OCI-M1 (cell line): ENCODE measurements at places on chromosomes 2 and 18.

DNA sequence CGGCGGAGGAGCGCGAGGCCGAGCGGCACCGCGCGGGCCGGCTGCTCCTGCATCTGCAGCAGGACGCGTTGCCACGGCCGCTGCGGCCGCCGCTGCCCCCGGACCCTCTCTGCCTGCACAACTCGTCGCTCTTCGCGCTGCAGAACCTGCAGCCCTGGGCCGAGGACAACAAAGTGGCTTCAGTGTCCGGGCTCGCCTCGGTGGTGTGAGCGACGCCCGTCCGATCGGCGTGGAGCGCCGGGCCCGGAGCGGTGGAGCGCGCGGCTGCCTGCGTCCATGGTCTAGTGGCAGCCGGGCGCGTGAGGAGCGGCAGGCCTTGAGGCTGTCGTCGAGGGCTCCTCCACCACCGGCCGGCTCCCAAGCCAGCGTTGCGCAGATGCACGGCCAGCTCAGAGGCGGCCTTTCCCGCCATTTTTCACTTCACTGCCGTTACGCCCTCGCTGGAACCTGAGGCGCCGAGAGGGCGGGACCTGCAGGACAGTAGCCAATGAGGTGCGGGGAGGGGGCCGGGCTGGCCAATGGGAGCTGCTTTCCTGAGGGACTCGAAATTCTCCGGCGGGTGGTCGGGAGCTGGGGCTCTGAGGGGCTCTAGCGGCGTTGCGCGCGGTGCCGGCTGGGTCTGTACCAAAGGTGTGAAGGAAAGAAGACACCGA lies 1.9 kb downstream of the TLX2 start:
- DNase-seq = no peak

- DNase-seq = peak; percentile 9
These were observed 60.4 kb downstream of the WDSUB1 start for GRCh38 chr2:159226059-159226461.

DNA sequence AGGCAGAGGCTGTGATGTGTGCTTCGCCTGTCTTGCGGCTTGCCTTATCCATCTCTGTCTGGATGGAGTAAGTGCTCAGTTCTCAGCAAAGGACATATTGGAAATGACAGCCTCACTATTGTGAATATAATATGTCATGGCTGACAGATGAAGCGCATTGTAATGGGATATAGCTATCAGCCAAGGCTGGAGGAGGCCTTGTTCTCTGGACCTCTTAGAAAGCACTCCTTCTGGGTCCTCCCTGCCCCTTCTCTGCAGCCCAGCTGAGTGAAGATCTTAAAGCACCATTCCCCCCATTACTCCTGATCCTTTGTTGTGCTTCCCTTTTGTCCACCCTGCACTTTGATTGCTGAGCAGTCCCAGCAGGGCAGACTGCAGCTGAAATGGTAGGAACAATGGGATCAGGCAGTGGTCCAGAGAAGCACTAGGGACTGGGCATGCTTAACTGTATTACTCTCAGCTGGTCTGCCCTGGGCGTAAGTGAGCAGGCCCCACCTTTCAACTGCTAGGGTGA lies 265.3 kb downstream of the SETBP1 start:
- DNase-seq = no peak

DNA sequence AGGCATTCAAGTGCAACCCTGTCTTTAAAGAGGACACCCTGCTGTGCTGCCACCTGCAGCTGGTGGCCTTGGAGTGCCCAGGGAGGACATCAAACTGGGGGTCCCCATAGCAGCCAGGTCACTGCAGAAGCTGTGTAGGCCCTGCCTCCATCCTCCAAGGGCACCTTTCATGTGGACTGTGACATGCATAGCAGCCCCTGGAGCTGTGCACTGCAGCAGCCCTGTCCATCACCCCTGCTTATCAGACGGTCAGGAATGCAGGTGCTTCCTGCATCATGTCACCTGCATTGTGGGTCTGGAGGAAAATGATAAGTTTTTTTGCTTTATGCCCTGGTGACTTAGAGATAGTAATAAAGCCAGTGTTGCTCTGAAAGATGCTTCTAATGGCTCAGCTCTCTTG lies 155.7 kb downstream of the DYSF start:
- DNase-seq = no peak

DNA sequence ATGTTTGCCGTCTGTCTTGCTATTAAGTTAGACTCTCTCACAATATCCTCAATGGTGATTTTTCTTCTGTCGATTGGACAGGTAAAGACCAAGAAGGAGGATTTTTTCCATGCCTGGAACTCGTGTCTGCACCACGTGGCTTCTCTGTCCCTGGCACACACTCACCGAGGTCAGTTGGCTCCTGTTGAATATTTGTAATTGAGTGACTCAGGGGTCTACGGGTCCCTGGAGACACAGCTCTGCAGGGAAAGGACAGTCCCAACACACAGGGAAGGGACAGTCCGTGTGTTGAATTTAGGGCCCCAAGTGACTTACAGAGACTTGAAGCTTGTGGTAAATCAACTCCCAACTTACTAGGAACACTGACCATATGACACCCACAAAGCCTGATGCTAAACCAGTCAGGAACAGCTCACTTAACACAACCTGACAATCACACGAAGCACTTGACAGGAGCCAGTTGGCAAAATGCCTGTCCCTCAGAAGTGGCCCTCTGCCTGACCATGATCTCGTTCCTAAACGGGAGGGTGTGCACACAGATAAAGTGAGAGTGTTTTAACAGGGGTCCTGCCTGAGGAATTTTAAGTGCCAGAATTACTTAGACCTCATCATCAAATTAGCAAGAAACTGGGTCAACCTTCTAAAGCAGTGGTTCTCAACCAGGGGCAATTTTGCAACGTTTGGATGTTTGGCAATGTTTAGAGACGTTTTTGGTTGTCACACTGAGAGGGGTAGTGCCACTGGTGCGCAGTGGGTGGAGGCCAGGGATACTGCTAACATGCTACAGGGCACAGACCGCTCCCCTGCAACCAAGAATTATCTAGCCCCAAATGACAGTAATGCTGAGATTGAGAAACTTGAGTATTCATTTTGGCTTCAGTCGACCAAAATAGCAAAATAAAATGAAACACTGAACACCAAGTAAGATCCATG lies 88.9 kb upstream of the BCL2L11 start:
- no peak for DNase-seq

DNA sequence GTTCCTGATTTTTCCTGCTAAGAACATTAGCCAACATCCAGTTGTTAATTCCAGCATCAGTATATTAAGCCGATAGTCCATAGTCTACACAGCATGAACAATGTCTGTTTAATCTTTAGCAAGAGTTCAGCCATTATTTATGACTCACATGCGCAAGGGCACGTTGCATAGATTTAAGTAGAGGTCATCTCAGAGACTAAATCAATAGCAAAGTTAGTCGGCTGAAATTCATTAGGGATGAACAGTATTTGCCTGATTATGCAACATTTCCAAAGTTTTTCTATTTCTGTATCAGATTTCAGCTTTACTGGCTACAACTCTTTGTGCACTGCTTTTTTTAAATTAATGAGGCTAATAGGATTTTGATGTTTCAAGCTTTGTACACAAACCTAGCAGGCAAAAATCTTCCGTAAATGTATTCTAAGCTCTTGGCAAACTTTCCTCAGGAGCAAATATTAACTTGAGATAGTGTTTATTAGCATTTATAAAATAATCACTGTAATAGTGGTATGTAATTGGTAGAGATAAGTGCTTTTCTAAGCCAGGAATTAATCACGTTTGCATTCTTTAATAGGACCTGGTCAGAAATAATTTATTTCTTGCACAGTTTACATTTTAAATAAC lies 578.7 kb upstream of the ID2 start:
- no peak for DNase-seq

GRCh38 chr2:237549216-237549615 lies 17.2 kb upstream of the PRLH start:
- DNase-seq = no peak

DNA sequence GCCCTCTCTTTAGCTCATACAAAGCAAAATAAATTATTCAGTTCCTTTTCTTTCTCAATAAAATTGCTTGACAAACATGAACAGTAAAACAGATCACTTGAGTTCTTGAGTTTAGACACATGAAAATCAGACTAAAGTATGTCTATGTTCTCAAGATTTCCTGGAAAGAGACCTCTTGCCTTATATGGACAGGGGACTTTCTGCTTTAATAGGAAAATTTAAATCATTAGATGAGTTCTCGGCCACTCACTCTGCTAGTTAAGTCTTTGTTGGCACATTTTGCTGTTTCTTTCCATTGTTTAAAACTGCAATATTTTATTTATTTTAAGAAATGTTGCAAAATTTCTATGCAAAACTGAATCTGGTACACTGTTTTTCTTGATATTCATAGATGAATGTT lies 207.8 kb downstream of the RND3 start:
- no peak for DNase-seq

DNA sequence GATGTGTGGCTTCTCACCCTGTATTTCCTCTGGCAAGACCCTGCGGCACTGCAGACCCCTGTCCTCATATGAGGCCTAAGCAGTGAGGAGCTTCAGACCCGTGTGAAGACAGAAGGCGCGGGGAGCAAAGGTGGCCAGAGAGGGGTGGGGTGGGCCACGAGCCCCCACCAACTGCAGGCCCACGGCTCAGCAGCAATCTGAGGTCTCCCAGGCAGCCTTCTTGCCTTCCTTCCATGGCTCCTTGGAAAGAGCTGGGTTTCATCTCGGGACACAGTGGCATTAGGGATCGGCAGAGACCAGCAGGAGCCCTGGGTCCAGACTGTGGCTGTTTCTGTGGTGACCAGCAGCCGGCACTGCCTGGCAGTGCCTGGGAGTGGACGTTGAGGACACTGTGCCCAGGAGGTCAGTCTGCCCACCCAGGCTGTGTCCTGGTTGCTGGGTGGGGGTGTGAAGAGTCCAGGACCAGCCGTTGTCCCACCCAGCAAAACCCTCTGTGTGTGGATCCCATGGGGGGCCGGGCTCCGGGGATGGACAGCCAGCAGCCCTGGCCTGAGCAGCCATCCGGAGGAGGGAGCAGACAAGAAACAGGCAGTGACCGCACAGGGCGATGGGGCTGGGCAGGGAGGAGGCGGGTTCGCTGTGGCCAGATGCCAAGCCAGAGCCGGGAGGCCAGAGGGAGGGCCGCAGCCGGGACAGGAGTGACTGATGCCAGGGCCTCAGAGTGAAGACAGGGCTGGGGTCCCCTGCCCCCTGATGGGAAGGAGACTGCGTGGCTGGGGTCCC lies 73.8 kb downstream of the RRM2 start:
- DNase-seq = no peak

DNA sequence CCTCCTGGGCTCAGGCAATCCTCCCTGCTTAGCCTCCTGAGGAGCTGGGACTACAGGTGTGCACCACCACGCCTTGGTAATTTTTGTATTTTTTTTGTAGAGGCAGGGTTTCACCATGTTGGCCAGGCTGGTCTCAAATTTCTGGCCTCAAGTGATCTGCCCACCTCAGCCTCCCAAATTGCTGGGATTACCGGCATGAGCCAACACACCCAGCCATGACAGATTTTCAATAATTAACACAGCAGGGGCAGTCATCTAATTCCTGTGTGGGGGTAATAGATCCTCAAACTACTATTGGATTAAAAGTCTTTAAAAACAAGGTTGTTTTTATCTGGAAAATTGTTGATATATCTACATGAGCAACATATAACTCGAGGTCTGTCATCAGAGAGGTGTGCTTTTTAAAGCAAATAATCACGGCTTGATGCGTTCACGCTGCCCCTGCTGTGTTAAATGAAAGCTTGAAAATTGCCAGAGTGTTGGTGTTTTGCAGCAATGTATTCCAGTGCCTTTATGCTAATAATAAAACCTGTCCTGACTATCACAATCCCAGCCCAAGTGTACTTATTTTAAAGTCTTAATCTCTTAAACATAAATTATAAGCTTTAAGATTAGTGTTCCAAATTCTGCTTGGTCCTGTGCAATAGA lies 35.6 kb upstream of the ASB1 start:
- DNase-seq = no peak

- no peak for DNase-seq
These were observed 496.1 kb upstream of the MYT1L start for GRCh38 chr2:2827046-2827636.

DNA sequence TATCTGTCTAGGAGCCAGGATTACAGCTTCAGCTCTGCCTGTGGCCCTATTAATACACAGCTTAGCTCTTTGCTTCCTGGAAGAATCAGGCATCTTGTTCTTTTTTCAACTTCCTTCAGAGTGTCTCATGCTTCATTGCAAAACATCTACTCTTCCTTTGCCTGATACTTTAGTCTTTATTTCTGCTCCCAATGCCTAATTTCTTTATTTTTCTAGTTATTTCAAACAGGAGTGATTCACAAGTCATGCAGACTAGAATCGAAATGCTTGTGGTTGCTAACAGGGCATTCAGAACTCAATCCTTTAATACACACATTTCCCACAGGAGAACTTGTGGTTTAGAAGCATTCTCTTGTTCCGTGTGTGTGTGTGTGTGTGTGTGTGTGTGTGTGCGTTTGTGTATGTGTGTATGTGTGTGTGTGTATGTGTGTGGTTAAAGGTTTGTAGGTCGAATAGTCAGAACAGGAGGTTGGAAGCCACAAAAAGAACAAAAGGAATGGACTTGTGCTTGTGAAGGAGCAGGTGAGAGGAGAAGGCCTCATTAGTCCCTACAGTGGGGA lies 28.3 kb upstream of the INSIG2 start:
- DNase-seq = no peak

DNA sequence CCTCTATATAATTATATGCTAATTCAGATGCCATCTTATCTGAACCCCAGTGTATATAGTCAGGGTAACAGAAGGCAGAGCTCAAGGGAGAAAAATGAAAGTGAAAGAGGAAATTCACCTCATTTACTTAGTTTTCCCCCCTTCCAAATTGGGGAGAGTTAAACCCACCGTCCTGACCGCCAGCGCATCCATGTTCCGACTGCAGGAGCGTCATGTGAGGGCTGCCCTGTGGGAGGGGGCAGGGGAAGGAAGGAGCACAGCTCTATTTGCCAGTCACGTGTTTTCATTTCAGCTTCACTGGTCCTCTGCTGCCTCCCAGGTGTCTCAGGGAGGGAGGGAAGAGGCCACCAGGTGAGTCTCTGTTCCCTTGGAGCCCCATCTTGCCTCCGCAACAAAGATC lies 13.2 kb downstream of the CNNM4 start:
- peak; percentile 88 for DNase-seq

- no peak for DNase-seq
These were observed 67.1 kb downstream of the MGAT5 start for GRCh38 chr2:134320930-134321329.

- peak; percentile 89 for DNase-seq
These were observed 37.5 kb downstream of the ACVR1 start for GRCh38 chr2:157838442-157839161.

DNA sequence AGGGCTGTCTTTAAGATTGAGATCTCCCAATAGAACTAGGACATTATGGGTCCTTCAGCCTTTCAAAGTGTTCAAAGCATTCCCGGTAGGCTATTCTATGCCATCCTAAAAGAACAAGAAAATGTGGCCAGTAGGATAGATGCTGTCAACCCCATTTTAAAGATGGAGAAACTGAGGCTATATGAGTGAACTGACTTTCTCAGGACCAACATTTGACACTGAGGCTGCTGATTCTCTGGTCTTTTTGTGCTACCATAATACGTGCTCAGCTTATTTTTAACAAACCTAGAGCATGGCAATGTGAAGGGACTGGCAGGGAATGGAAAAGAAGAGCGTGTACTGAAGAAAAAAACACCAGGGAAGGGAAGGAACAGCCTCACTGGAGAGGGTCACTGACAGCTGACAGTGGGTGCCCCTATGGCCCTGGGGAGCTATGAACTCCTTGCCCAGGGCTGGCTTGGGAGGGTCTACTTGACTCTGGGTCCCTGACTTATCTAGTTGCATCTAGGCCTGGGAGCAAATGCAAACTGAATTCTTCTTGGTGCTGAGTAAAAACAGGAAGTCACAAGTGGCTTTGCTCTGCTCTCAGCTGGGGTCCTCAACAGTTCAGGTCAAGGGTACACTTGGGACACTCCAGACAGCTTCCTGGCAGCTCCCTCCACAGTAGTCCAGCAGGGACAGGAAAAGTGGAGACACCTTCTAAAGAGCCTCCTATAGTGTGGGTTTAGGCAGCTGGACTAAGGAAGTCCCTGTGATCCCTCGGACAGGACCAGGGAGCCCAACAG lies 2.3 kb downstream of the CYRIA start:
- DNase-seq = peak; percentile 13
